Motor neuron (in vitro differentiated cells): ENCODE measurements at places on chromosomes 1 and 21.

DNA sequence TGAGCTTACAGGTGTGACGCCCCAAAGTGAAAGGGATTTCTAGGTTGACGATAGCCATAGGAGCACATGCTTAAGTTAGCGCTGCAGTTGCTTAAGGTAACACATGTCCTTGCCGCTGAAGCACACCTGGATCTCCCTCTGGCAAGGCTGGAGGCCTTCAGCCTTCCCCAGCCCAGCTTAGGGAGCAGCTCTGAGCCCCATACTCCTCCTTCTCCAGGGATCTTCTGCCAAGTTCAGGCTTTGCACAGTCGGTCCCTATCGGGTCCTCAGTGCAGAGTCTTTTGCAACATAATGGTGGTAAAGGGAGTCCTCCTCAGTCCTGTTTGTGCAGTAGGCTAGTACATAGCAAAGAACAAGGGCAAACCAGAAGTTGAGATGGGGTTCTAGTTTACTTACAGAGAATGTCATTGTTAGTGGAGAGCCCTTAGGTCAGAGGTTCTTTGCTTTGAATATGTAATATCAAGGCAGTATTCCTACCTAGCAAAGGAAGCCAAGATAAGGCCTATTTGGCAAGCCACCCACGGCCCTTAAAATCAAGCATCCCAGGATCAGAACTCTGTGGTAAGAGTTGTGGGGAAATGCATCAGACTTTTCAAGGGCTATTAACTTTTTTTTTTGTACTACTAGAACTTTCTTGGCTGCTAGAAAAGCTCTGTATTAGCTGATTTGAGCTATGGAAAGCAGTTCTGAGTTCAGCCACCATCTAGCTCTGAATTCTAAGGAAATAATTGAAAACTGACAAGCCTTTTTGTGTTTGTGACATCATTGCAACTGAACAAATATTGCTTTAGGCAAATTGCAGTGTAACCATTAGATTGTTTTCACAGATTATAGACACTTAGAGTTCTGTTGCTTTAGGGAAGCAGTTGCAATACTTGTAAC is 1.4 kb downstream of the EVA1C start:
- ATAC-seq: peak; percentile 1

DNA sequence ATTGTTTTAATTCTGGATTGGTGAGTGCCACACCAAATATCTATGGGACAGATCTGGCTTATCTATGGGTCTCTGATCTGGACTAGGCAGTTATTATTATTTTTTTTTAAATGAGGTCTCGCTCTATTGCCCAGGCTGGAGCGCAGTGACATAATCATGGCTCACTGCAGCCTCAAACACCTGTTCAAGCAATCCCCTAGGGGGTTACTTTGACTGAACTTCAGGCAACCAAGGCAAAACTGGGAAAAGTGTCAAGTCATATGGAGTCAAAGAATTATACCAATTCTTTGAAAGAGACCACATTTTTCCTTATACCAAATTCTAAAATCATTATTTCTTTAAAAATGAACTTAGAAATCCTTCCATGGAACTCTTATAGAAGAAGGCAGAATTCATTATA is 129.1 kb upstream of the HOOK1 start:
- no peak for ATAC-seq

DNA sequence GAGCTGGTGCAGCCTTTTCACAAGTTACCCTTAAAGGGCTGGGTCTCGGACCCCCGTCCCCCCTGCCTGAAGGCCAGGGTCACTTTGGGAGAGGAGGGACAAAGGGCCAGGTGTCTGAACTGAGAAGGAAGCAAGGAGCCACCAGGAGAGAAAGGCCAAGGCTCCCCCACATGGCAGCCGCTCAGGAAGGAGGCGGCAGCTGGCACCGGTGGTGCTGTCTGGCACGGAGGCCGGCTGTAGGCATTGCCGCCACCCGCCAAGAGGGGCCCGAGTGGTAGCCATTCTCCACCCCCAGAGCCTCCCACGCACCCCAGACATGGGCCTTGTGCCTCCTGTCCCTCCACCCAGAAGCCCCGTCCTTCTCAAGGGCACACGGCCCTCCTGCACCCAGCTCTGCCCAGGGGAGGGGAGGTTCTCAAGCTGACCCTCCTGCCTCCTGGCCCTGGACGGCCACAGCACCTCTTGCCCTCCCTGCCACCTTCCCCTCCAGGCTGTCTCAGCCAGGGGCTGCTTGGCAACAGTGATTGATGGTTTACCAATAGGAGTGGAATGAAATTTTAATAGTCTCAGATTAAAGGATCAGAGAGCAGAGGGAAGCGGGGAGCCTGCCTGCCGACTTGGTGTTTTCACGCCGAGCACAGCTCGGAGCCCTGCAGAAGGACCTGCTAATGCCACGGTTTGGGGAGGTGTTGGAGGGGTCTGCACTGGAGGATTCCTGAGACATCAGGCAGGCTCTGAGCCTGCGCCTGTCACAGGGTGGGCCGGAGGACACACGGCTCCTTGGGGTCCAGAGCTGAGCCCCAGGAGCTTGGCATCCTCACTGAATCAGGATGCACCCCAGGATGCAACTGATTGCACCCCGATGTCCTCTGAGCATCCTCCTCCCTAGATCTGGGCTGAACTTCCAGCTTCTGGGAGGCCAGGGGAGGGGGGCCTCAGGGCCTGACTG is 211.9 kb upstream of the VAMP3 start:
- ATAC-seq: peak; percentile 7

DNA sequence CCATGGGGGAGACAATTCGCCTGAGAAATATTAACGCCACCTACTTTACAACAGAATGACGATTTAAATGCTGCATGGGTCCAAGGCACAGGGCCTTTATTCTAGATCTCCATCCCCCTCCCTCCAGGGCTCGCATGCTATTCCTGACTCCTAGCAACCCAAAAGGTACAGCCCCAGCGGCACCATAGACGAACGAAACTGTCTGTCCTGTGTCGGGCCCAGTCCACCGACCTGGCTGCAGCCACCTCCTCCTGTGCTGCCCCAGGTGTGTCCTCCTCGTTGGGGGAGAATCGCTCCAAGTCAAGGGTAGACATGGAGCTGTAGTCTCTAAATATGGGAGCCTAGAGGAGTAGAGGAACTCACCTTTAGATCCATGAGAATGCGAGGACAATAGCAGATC is 196.5 kb downstream of the TOMM20 start:
- ATAC-seq: no peak

DNA sequence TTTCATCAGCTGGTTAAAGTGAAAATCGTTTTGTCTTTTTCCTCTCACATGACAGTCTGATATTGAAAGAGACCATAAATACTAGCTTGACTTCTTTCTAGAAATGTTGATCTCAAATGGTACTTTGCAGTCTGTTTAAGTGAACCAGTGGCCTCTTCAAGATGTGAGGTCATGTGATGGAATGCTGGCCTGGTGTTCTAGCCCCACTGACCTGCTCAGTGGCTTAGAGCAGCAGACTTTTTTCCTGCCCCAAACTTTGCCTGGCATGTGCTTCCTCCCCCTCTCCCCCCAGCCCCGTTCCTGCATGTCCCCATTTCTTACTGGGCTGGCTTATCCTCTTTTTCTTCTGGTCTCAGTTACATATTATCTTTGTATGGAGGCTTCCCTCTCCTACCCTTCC is 34.3 kb downstream of the ZYG11A start:
- ATAC-seq: no peak

- ATAC-seq: no peak
These were observed 55.8 kb downstream of the LGR6 start for GRCh38 chr1:202249436-202249835.

- no peak for ATAC-seq
These were observed 27.5 kb upstream of the SLC30A1 start for GRCh38 chr1:211606332-211606913.

GRCh38 chr1:34037109-34037508 is 127.9 kb downstream of the CSMD2 start:
- no peak for ATAC-seq

- ATAC-seq: no peak
These were observed 34.9 kb upstream of the ZC3H12A start for GRCh38 chr1:37439349-37439995.

- ATAC-seq: no peak
These were observed 233.7 kb downstream of the NCAM2 start for GRCh38 chr21:21231913-21232312.

GRCh38 chr1:60227601-60228000 is 154.0 kb upstream of the C1orf87 start:
- ATAC-seq: no peak

- ATAC-seq: no peak
These were observed 6.2 kb downstream of the CORT start for GRCh38 chr1:10456048-10456447.

GRCh38 chr1:226131639-226132038 is 54.9 kb downstream of the ACBD3 start:
- ATAC-seq: no peak

GRCh38 chr1:50994997-50995396 is 25.0 kb downstream of the CDKN2C start:
- ATAC-seq: no peak

- ATAC-seq: no peak
These were observed 59.9 kb upstream of the FBXO28 start for GRCh38 chr1:224054012-224054411.

GRCh38 chr1:179575497-179576314 is at the start of gene NPHS2:
Gene NPHS2 (minus strand): TSS chr1:179575948. CDS start chr1:179575864, 84 bp downstream.
- ATAC-seq: no peak

DNA sequence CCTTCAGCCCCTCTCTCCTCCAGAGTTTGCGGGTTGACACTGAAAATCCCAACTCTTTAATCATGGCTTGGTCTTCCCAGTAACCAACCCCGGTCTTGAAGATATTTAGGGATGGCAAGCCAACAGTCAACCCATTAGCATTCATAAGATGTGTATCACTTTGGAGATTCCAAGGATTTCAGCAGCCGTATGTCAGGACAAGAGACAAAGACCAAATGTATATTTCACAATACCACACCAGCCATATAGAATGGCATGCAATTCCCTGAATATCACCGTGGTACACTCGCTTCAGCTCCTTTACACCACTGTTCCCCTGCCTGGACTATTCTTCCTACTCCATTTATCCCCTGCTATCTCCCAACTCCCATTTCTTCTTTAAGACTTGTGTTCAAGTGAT is 109.2 kb downstream of the CSMD2 start:
- ATAC-seq: no peak

DNA sequence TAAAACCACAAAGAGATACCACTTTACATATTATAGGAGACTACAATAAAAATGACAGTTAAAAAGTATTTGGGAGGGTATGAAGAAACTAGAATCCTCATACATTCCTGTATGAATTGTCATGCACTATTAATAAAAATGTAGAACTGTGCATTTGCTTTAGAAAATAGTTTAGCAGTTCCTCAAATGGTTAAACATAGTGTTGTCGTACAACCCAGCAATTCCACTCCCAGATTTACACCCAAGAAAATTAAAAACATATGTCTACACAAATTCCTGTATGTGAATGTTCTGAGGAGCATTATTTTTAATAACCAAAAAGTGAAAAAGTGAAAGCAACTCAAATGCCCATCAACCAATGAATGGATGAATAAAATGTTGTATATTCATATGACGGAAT is 23.1 kb upstream of the PDE4B start:
- ATAC-seq: no peak

DNA sequence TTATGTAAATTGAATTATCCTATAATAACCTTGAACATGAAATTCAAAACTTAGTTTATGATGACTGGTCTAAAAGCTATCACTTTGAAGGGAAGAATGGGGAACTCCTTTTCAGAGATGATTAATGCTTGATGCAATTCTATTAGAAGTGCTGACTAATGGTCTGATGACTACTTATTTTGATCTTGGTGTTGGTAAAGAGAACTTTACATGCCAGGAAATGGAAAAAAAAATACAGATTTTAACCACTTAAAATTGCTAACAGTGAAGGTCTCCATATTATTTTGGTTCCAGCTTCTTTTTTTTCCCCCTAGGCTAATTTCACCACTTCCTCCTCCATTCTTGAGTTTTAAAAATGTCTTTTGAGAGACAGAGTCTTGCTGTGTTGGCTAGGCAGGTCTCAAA is 22.9 kb downstream of the S1PR1 start:
- ATAC-seq: peak; percentile 47

DNA sequence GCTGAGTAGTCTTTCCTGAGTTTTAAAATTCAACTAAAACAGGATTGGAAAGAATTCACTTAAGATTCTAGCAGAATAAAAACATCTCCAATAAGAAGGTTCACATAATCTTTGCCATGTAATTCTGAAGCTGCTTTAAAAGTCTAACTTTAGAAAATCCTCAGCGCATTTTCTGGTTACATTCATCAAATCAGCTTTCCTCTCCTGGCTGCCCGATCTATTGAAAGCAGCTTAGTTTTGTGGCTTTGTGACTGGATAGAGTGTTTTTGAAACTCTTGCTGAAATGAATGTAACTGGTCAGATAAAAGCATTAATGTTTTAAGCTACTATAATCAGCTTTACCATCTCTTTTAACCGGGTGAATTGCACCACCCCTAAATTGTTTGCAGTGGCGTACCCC is 66.8 kb downstream of the DOP1B start:
- no peak for ATAC-seq

DNA sequence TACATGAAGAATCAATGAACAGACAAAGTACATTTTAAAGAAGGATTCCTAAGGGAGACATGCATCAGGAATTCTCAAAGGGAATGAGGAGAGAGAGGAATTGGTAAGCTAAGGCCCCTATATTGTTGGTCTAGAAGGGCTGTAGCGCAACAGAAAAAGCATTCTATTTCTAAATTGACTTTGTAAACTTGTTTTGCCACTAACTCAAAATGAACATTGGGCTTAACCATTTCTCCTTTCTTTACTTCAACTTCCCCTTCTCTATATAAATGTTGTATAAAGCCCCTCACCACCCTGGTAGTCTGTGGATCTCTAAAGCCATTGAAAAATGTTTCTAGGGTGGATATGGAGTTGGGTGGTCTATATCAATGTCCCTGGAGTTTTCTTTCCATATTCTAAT is 20.4 kb upstream of the OR6N2 start:
- no peak for ATAC-seq

DNA sequence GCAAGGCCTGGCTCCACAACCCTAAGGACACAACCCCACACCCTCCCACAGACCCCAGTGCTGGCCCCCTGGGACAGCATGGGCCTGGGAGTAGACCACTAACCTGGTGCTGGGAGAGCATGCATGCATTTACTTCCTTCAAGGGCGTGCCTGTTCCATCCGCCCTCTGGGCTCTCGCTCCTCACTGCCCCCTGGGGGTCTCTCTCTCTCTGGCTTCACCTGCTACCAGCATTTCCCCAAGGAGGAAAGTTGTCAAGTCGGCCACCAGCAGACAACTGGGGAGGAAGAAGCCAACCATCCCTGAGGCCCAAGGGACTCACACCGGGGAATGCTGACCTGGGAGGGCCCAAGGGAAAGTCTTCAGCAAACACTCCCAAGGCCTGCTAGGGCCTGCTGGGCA is 6.5 kb downstream of the LRP8 start:
- ATAC-seq: no peak

- ATAC-seq: no peak
These were observed 34.8 kb downstream of the RPAP2 start for GRCh38 chr1:92333668-92334067.
